ENCODE measurements at places on chromosomes 4 and X. TPM values are rescaled to one million over a fixed set of nuclear protein-coding genes. Genes with fewer than 3 reads are reported as not detected.

Gene MCF2
- 0.39 TPM for total RNA-seq

Gene ZGRF1
- 13.7 TPM for total RNA-seq

Gene UVSSA
- 31.7 TPM for total RNA-seq

Gene GPC3
- not detected for total RNA-seq

Gene CLIC2
- 0.44 TPM for total RNA-seq

Gene ART3
- total RNA-seq: not detected

Gene CLGN
- not detected for total RNA-seq

Gene PNMA6A
- total RNA-seq: 0.38 TPM

Gene LAMP2
- 32.6 TPM for total RNA-seq

Gene HSFX2
- total RNA-seq: 0.51 TPM

Gene SATL1
- not detected for total RNA-seq

Gene MEPE
- not detected for total RNA-seq

Gene DCAF12L1
- total RNA-seq: not detected

GRCh38 chrX:17459661-17460060 lies 84.7 kb downstream of the NHS start:
- DNase-seq: no peak

DNA sequence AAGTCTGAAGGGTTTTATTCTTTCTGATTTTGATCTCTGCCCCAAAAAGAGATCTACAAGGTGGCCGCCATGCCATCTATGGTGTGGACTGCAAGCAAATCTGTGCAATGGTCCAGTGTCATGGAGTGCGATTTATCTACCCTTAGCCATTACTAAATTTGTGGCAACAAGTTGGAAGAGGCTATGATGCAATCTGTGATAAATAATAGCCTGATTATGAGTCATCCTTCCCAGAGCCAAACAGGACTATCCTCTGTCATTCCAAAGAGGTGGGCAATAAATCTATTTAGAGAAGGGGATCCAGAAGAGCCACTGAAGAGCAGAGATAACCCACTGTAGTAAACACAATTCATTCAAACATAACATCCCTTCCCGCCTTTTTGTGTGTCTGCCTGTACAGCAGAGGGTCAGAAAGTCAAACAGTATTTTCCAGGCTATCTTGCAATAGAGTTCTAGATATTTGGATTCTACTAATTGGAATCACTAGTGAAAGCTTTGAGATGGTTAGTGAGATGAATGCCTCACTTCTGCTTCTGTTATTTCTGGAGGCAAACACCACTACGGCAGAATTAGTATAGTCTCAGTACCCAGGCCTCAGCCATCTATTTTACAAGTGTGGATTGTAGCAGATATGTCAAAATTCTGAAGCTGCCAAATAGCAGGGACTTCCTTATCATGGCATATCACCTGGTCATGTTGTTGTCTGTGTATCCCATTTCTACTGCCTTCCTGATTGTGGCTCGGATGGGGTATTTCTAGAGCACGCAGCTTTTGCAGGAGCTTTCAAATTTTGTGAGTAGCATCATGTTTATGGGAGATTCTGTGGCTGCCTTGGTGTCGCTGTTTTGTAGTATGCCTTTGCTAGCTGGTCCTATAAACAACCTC lies 192.0 kb downstream of the SMIM20 start:
- DNase-seq: no peak

GRCh38 chrX:124504111-124504983 lies 158.0 kb downstream of the SH2D1A start:
- no peak for DNase-seq

GRCh38 chrX:28581522-28581921 lies 5.7 kb upstream of the IL1RAPL1 start:
- no peak for DNase-seq

- no peak for DNase-seq
Observed at GRCh38 chrX:129347291-129347690, 176.0 kb downstream of the SMARCA1 start.

DNA sequence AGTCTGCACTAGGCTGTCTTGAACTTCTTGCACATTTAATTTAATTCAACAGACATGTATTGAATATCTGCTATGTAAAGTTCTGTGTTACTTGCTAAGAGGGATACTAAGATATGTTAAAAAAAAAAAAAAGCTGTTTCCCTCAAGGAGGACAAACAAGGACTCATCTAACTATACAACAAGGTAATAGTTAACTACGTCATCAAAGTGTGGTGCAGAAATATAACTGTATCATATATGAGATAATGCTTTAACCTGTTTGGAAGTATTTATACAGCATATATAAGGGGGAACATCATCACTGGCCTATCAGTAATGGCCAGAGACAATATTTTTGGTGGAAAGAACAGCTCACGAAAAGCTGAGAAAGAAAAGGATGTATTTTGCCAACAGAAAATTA lies 89.9 kb downstream of the PTPN13 start:
- DNase-seq: no peak

- no peak for DNase-seq
Observed at GRCh38 chr4:169727616-169728015, 30.1 kb downstream of the HPF1 start.

GRCh38 chr4:14035076-14035475 lies 407.6 kb upstream of the BOD1L1 start:
- no peak for DNase-seq

DNA sequence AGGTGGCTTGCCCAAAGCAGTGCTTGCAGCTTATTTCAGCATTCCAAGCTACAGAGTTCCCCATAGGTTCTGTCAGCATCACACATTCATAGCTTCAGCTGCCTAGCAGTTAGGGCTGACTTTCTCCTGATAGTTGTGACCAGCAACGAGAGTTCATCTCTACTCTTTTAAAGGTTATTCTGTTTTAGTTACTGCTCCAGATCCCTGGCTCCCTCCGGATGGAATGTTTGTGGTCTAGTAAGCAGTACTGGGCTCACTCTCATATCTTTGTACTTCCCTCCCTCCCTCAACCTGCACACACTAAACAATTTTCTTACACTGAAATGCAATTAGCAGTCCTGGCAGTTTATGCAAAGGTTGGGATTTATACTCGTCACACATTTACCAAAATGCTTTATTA lies 43.9 kb downstream of the PTTG2 start:
- no peak for DNase-seq

GRCh38 chrX:132718431-132718958 lies 229.7 kb upstream of the MBNL3 start:
- DNase-seq: no peak

DNA sequence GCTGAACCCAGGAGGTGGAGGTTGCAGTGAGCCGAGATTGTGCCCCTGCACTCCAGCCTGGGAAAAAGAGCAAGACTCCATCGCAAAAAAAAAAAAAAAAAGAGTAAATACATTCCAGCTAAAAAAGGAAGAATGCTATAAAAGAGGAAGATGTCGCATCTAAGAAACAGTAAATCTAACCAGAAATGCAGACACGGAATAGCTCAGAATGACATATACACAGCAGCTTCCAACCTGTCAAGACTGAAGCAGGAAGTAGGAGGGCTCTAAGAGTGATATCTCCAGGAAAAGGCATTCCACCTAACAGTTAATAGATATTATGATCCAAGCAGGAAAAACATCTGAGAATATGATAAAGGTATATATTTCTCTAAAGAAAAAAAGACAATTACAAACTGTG lies 16.0 kb downstream of the CLOCK start:
- no peak for DNase-seq

DNA sequence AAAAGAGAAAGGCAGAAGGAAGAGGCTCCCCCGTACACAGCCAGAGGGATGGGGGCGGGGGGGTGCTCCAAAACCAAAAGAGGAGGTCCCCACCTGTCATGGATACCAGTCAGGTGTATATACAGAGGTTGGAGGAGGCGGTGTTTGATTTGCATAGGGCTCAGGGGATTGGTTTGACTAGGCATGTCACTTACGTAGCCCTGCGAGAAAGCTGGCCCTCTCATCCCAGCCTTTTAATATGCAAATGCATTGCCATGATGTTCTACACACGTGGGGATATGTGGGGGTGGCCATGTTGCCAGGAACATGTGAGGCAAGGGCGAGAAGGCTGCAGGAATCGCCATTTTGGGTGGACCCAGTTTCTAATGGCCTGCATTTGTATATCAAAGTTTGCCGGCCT lies 38.6 kb downstream of the TMEM150C start:
- no peak for DNase-seq

- DNase-seq: no peak
Observed at GRCh38 chrX:150769408-150769807, 76.2 kb downstream of the MTMR1 start.

DNA sequence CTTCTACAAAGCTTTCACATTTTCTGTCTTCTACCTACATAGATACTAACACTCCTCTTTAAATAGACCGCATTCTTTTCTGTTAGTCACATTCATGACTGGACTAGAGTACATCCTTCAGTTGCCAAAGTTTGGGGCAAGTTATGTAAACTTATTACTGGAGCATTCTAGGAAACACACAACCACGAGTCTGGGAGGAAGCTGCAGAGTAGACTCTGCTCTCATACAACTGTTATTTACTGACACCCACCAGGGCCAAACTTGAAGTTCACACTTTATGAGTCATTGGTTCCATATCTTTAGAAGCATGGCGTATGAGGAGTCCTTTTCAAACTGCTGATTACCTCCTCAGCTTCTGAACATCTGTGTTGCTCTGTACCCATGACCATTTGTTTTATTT lies 87.0 kb downstream of the RNF150 start:
- no peak for DNase-seq

GRCh38 chrX:155682834-155683233 lies 70.1 kb upstream of the TMLHE start:
- no peak for DNase-seq

GRCh38 chr4:98558471-98559169 lies 99.8 kb downstream of the TSPAN5 start:
- no peak for DNase-seq

DNA sequence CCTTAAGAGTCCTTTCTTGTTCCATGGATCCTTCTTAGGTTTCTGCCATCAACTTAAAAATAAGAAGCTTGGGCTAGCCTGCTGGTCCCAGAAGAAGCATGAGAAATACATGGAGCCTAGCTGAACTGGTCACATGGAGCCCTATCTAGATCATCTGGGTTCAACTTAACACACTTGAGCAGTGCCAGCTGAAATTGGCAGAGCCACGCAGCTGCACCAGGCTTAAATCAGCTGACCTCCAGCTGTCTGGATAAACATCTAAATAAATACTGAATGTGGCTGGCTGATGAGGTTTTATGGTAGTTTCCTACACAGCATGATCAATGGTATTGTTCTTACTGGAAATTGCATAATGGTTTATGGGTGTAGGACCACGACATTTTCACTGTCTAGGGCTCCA lies 598.4 kb upstream of the FAM241A start:
- no peak for DNase-seq
